ENCODE measurements at places on chromosomes 1 and 21.

DNA sequence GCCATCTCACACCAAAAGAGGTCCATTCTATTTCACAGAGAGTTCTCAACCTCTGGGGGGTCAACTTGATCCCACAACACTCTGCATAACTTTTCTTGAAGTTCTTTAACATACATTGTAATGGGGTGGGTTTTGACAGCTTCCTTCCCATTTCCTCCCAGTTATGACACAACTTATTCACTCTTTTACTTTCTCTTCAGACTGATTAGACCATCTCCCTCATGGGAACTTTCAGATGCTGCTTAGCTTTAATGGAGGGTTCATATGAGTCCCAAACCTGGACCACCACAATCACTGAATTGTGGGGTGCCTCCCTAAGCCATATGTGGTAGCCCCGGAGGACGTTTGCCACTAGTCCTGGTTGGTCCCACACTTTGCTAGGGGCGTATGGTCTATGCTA is 28.3 kb upstream of the KCNJ15 start:
- DNase-seq = no peak

GRCh38 chr1:228438266-228438665 is 21.6 kb upstream of the TRIM17 start:
- no peak for DNase-seq

DNA sequence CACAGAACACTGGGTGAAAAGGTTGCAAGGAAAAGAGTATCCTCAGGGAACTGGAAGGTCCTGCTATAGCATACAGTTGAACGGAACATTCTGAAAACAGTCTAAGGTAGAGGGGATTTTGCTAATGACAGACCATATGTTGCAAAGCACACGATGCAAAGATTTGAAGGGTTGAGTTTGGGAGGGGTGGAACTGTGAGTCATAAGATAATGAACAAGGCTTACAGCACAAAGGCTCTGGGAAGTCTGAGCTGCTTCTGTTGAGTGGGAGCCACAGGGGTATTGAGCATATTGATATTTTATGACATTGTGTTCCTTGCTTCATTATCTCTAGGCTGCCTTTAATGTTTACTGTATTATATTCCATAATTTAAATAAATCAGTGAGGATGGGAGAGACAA is 104.9 kb downstream of the PLPPR4 start:
- no peak for DNase-seq

DNA sequence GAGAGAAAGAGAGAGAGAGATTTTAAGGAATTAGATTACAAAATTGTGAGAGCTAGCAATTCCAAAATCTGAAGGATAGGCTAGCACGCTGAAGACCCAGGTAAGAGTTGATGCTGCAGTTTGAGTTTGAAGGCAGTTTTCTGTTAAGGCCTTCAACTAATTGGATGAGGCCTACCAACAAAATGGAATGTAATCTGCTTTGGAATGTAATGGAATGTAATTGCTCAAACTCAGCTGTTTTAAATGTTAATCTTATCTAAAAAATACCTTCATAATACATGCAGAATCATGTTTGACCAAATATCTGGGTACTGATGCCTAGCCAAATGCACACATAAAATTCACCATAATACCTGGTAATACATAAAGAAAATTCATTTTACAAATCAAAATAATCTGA is 976.1 kb downstream of the LTN1 start:
- DNase-seq = peak; percentile 12

DNA sequence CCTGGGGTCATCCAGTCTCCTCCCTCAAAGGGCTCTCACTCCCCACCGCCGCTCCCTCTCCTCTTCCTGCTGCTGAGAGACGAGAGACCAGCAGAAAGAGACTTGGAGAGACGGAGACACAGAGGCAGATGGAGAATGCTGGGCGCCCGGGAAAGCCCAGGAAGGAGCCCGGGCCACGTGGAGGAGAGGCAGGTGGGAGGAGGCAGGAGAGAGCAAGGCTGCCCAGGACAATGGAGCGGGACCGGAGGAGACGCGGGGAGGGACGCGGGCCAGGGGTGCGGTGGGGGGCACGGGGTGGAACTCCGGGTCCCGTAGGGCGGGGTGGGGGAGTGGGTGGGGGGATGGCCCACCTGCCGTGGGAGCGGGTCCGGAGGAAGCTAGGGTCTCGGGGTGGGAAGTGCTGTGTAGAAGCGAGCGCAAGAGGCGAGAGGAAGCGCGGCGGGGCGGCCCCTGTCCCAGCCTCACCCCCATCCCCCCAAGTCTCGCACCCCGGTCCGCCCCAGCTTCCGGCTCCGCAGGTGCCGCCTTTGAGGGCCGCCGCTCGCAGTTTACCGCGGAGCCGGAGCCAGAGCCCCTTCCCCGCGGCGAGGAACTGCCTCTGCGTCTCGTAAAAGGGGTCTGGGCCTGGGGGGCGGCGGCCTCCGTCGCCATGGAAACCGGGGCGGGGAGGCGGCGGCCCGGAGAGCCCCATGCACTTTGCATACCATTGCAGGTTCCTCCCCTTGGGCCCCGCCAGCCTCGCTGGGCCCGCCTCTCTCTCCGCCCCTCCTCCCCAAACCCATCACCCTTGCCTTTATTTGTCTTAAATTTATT is 11.7 kb upstream of the EPHA2 start:
- DNase-seq = peak; percentile 56

- peak; percentile 69 for DNase-seq
Observed at GRCh38 chr1:178609015-178609414, 96.1 kb downstream of the TEX35 start.

DNA sequence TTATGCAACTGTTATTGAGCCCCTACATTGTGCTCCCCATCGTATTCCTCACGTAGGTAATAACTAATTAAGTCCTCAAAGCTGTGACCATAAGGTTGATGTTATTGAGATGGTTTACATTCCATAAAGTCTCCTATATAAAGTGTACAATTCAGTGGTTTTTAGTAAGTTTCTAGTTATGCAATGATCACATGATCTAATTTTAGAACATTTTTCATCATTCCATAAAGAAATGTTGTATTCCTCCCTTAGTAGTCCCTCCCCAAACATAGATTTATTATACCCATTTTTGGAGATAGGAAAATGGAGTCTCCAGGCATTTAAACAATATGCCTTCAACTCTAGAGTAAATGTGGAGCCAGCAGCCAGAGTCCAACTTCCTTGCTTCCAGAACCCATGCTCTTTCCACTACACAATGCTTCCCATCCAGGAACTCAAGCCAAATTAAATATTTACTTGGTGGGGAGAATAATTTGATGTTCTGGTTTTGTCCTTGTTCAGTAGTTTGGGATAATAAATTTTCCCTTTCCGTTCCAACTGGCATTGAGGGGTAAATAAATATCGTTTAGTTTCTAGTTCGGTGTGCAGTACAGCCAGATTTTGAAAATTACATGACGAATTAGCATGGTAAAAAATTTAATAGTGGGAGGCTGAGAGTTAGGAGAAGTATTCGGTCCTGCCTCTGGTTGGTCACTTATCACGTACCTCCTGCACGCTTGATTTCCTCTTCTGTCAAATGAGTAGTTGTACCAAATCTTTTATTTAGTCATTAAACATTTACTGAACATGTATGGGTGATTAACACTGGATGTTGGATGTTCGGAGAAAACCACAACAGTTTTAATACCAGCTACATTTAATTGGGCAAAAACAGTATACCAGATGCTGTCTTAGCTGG is 66.3 kb downstream of the CACHD1 start:
- DNase-seq = no peak

All from NCI-H226 (cell line).